ENCODE measurements at places on chromosomes 16 and 17.

- no peak for DNase-seq
These were observed 26.0 kb downstream of the BBS2 start for GRCh38 chr16:56493815-56494214.

- peak; percentile 67 for DNase-seq
These were observed 67.9 kb downstream of the N4BP1 start for GRCh38 chr16:48542020-48542473.

- no peak for DNase-seq
These were observed 34.4 kb downstream of the PECAM1 start for GRCh38 chr17:64356304-64356686.

DNA sequence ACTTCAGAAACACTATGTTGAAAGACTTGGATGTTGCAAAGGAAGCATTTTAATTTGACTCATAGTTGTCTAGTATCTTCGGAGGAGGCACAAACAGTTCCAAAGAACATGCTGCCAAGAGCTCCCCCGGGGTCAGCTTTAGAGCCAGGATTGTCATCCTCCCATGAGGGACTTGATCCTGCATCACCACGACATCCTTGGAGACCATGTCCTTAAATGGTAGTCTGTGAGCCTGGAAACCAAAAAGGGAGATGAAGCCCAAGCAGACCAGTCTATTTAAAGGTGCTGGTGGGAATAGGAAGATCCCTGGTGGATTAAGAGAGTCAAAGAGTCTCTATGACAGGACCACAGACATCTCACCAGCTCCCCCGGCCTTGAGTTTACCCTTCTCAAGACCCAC is 33.3 kb upstream of the DYNLRB2 start:
- no peak for DNase-seq

DNA sequence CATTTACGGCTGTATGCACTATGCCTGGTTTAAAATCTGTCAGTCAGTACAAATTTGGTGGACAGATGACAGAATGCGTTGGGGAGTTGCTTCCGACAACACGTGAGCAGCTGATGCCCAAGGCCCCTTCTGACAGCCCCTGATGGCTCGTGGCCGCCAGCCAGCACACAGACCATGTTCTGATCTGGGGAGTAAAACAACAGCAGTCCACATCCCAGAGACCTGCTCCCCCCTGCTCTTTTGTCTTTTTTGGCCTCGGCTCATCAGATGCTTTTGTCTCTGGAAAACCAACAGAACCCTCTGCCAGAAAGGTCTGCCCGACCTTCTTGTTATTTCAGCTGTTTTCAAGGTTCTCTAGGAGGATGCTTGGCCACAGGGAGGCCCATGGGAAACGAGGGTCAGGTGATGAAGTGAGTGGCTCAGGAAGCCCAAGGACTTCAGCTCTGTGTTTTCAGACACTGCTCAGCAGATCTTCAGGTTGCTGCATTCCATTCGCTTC is 10.8 kb downstream of the ARSG start:
- no peak for DNase-seq

DNA sequence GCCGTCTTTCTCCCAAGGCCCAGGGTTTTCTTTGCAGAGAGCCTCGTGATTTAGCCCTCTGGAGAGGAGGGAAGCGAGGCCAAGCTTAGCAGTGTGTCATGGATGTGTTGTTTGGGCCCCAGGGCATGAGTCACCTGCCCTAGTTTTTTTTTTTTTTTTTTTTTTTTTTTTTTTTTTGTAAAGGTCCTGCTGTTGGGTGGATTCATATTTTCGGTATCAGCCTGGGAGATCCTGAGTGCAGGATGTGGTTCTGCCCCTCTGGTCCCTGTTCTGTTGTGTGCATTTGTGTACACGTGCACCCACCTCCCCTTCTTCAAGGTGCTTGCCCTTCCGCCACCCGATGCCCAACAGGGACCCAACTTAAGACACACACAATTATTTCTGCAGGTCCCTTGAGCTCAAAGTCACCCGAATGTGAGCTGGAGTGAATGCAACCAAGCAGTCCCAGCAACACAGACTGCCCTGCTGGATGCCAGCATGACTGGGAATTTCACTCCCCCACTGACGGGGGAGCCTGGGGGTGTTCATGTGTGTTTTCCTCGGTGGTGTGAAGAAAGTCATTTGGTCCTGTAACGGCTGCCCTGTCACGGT is 265.8 kb upstream of the TNRC6C start:
- no peak for DNase-seq

GRCh38 chr17:29038085-29038795 is 4.7 kb upstream of the PIPOX start:
- DNase-seq = no peak

DNA sequence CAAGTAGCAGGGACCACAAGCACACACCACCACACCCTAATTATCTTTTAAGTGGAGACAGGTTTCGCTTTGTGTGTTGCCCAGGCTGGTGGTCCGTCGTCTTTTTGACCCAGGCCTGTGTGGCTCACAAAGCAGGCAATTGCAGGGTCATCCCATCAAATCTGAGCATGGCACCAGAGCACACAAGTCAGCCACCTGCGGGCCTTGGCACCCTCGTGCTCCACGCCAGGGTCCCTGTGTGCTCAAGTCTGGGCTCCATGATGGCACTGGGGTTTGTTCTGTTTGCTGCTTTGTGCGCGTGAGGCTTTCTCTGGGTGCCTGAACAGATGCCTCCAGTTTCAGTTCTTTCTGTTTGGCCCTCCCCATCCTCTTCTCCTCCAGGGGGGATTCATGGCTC is 2.4 kb upstream of the CAPN15 start:
- DNase-seq = no peak

- peak; percentile 81 for DNase-seq
These were observed 24.4 kb downstream of the ATP6V0D1 start for GRCh38 chr16:67456391-67457081.

DNA sequence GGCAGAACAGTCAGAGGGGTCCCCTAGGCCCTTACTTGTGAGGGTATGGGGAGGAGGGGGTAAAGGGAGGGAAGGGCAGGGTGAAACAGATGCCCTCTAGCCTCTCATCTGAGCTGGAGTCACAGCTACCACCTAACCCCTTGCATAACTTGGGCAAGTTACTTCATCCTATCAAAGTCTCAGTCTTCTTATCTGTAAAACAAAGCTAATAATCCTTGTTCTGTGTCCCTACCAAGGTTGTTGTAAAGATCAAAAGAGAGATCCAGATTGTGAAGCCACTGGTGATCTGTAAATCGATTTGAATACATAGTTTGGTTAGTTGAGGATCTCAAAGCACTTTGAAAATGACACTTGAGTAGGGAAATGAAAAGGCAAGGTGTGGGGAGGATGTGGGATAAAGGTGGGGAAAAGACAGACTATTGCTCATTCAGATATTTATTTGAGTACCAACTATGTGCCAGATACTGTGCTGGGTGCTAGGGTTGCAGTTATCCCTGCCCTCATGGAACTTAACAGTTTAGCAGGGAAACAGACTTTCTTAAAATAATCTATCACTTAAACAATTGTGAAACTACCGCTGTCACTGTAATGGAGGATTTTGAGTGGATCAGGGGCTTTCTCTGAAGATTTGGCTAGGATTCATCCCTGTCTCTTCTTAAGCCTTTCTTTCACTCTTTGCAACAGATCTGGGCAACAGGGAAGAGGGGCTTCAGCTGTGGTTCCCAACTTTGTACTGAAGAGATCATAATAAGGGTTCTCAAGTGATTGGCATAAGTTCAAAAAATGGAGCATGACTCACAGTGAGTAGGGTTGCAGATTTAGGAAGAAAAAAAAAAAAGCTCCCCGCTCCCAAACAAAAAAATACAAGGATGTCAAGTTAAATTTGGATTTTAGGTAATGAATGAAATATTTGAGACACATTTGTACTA is 3.0 kb downstream of the HEATR9 start:
- no peak for DNase-seq

DNA sequence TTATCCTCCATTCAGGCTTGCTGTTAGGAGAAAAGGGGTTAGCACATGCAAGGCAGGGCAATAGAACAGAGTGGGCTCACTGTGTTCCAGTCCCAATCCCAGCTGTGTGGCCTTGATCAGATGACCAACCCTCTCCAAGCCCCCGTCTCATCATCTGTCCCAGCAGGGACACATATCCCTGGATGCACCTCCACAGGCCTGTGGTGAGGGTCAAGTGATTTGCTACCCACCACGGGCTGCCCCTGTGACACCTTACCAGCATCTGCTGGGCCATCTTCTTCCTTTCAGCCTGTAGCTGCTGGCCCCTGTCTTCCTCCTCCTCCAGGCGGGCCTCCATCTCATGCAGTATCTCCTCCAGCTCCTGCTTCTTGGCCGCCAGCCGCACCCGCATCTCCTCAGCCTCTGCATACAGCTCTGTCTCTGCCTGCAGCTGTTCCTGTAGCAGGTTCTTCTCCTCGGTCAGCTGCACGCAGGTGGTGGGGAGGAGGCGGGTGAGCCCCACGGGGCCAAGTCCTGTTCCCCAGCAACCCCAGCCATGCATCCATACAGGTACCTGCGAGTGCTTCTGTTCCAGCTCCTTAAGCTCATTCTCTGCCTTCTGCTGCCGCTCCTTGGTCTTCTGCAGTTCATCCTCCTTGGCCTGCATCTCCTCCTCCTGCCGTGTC is 91.3 kb downstream of the NDE1 start:
- no peak for DNase-seq

- DNase-seq = no peak
These were observed 21.8 kb downstream of the RAB11FIP4 start for GRCh38 chr17:31413081-31413799.

GRCh38 chr16:89093602-89094251 is at the start of gene ACSF3:
Gene ACSF3, plus strand, starts transcription at chr16:89093852. Its CDS starts 6,830 bp downstream, at chr16:89100682.
- DNase-seq = peak; percentile 60

DNA sequence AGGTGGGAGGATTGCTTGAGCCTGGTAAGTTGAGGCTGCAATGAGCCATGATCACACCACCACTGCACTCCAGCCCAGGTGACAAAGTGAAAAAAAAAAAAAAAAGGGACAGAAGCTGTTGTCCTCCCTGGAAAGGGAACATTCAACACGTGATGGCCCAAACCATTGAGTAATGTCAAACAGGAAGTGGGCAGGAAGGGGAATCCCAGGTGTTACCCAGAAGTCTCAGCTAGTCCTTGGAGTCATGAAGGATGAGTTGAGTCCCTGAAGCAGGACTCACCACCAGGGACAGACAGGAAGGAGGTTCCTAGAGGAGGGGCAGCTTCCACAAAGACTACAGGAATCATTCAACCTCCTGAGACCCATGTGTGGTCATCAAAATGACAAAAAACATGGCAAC is 19.8 kb upstream of the CMIP start:
- DNase-seq = no peak

DNA sequence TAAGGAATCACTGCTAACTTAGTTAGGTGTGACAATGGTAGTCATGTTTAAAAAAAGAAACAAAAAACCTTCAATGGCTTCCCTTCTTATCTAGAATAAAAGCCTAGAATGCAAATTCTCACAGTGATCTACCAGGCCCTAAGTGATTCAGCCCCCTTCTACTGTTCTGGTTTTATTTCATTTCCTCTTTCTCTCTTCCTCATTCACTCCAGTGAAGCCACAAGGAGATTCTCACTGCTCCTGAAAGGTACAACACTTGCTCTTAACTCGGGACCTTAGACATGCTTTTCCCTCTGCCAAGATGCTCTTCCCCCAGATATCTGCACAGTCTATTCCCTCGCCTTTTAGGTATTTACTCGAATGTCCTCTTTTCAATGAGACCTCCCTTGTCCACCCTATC is 3.7 kb downstream of the PIGS start:
- DNase-seq = no peak
